T-helper 1 cell (primary cell): ENCODE measurements at places on chromosomes 5 and 9.

- DNase-seq, result no peak
Measured at GRCh38 chr9:33469891-33470290, 3.8 kb downstream of the NOL6 start.

DNA sequence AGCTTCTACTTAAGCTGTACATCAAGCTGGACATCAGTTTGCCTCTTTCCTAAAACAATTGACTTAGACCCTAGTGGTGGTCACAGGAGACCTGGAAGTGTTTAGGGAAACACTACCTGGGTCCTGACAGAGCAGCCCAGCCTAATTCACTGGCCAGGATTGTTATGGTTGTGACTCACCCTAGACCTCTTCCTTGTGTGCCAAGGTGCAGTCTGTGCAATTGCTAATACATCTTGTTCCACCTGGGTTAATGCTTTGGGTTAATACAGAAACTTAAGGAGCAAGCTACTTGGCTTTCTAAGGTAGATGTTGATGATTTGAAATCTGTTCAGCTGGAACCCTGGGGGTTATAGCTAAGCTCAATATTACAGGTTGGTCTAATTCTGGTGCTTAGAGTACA is 48.7 kb upstream of the SLC46A2 start:
- no peak for DNase-seq

GRCh38 chr9:16328349-16328748 is 542.1 kb downstream of the BNC2 start:
- DNase-seq, result no peak

DNA sequence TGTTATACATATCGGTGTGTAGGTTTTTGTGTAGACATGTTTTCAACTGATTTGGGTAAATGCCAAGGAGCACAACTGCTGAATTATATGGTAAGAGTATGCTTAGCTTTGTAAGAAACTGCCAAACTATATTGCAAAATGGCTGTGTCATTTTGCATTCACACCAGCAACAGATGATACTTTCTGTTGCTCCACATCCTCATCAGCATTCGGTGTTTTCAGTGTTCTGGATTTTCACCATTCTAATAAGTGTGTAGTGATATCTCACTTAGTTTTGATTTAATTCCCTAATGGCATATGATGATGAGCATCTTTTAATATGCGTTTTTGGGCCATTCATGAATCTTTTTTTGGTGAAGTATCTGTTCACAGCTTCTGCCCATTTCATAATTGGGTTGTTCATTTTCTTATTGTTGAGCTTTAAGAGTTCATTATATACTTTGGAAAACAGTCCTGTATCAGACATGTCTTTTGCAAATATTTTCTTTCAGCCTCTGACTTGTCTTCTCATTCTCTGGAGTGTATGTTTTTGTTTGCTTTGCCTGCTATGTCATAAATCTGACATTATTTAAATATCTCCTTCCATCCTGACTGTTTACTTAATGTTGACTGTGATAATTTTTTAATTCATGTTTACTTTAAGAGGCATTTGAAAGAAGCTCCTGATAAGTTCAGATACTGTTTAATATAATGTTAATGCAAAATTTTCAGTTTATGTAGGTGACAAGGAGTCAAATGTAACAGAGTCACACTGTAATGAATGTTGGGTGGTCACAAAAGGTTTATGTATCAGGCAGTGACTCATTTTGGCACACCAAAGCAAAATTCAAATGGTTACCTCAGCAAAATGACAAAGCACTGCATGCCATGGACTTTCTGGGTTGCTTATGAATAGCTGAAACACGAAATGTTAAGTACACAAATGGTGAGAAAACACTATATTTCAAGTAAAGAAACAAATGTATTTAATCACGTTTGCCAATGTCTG is 181.1 kb upstream of the DAB2 start:
- DNase-seq, result no peak

- DNase-seq, result no peak
Measured at GRCh38 chr5:109888989-109889388, 199.3 kb downstream of the MAN2A1 start.

- DNase-seq, result no peak
Measured at GRCh38 chr5:5385331-5385662, 37.2 kb upstream of the ICE1 start.

- no peak for DNase-seq
Measured at GRCh38 chr5:114581136-114581535, 219.3 kb downstream of the KCNN2 start.

DNA sequence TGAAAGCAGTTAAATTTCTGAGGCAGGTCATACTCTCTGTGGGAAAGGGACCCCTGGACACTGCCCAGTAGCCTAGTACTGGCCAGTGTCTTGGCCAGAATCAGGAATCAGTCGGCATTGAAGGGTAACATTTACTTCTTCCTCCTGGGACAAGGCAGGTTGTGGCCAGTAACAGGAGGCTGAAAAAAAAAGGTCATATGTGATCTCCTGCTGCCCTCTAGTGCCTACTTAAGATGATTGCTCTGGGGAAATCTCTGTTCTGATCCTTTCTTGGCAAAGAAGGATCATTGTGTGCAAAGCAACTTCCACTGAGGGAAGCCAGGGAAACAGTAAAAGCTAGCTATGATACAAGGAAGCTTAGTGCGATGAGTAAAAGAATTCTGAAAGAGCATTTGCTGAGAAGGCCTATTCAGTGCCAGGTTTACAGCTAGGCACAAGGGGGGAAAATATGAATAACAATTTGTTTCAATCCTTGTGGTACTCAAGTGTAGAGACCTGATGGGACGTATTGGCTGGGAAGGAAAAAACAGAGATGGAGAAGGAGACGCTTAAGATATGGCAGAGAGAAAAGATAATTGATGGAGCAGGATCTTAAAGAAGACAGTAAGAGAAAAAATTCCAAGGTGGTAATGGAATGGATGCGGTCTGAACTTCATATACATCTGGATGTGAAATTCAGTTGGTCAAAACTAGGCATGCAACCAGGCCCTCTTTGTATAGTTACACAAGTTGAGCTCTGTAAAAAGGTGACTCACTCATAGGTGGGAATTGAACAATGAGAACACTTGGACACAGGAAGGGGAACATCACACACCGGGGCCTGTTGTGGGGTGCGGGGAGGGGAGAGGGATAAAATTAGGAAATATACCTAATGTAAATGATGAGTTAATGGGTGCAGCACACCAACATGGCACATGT is 25.8 kb upstream of the TRIM32 start:
- peak; percentile 1 for DNase-seq

- no peak for DNase-seq
Measured at GRCh38 chr5:130529111-130529510, 624.8 kb downstream of the CHSY3 start.

DNA sequence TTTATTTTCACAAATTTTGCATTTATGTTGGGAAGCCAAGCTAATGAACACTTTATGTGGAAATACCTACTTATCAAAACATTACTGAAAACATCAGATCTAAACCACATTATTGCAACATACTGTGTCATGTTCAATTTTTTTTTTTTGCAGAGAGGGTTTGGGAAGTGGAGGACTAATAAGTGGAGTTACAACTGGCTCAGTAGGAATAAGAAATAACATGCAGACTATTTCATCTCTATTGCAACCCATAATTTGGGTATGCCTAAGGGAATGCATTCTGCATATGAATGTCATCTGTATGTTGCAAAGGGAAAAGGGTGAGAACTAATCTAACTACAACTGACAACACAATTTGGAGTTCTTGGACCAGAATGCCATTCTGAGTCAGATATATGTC is 41.8 kb downstream of the APC start:
- DNase-seq, result no peak

DNA sequence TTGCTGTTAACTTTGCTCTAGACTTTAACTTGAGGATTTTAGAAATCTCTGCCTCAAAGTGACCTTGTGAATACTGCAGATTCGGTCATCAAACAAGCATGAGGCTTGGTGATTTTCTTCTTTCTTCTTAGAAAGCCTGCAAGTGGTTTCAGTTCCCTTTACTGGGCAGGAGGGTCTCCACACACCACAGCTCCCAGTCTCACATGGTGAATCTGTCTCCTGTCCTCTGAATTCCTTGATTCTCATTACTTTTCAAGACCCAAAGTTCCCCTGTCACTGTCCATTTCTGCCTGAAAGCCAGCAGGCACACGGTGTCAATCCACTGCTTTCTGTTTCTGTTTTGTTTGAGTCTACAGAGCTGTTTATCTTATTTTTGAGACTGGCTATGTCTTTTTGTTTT is 14.1 kb downstream of the HSPB3 start:
- DNase-seq, result no peak

GRCh38 chr9:134336924-134337323 is 10.7 kb downstream of the RXRA start:
- no peak for DNase-seq

DNA sequence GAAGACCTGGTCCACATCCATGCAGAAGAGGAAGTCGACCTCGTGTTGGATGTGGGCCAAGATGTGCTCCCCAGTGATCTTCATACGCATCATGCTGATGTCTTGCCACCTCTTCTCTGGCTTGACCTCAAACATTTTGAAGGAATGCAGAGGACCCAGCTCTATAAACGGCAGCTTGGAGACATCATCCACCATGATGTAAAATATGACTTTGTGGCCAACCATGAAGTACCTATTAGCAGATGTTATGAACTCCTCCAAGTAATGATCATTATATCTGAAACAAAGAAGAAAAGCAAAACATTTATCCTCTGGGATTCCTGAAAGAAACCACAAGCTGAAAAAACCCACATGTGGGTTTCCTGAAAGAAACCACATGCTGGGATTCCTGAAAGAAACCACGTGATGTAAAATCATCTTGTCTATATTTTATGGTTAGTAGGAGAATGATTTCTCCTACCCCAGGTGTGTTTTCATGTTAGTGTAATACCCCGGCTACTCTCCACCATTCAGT is 52.3 kb downstream of the GGTA1 start:
- no peak for DNase-seq

GRCh38 chr9:70610287-70610644 is 195.8 kb upstream of the KLF9 start:
- no peak for DNase-seq

- DNase-seq, result no peak
Measured at GRCh38 chr5:164649266-164649665, 1143.8 kb downstream of the MAT2B start.

DNA sequence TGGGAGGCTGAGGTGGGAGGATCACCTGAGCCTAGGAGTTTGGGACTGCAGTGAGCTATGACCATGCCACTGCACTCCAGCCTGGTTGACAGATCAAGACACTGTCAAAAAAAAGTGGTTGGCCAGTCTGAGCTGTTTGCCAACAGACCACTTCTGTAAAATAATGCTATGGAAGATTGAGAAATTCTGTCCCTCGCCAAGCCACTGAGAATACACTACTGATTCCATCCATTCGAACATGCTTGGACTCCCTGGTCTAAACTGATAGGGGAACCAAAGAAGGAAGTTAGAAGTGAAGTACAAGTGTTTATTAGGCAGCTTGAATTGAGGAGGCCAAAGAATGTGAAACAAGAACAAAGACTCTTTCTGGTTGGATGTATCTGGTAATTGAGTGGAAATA is 27.2 kb downstream of the ENC1 start:
- DNase-seq, result no peak

- DNase-seq, result no peak
Measured at GRCh38 chr9:110638381-110638954, 30.1 kb upstream of the MUSK start.

- no peak for DNase-seq
Measured at GRCh38 chr9:14212077-14212476, 101.9 kb downstream of the NFIB start.

- no peak for DNase-seq
Measured at GRCh38 chr9:86632537-86632936, 278.3 kb upstream of the TUT7 start.

- no peak for DNase-seq
Measured at GRCh38 chr9:89144238-89144637, 34.4 kb downstream of the SHC3 start.

- no peak for DNase-seq
Measured at GRCh38 chr9:77983320-77983662, 48.3 kb downstream of the GNAQ start.

DNA sequence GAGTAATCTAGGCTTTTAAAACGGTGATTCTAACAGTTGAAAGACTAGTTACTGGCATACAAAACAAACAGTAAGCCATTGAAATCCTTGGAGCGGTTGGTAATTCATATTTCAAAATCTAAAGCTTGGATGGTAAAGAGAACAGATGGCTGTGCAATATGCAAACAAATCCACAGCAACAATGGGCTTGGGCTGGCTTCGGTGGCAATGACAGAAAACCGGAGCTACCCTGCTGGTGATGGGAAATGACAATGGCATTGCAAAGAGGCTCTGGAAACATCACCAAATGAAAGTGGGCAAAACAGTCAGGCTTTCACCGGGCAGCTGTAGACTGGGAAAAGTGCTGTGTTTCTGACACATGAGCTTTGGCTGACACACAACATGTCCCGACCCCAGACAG is 42.2 kb downstream of the MED27 start:
- DNase-seq, result no peak

DNA sequence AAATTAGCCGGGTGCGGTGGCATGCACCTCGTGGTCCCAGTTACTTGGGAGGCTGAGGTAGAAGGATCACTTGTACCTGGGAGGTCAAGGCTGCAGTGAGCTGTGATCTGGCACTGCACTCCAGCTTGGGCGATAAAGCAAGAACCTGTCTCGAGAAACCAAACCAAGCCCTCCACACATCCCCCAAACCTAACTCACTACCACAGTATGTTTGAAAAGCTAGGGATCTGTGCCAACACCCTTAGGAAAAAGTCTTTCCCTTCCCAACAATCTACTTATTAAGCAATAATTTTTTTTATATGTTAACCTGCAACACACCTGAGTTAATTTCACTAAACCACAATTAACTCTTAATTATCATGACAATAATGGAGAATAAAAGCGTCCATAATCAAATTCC is 2.2 kb downstream of the UBTD2 start:
- no peak for DNase-seq
